GM12892 (cell line): ENCODE measurements at places on chromosomes 1 and 21.

DNA sequence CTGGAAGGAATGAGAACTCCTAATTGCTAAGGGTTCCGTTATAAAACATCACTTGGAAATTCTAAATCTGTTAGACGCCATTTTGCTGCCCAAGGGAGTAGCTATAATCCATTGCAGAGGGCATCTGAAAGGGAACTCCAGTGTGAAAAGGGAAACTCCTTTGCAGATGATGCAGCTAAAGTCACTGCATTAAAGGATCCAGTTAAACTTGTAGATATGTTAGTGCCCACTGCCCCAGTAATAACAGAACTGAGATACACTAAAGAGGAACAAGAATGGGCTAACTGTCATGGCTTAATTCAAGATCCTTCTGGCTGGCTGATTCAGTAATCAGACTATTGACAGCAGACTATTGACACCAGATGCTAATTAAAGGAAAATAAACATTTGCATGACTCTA, 81.8 kb upstream of the KIAA0040 start:
- DNase-seq: no peak

DNA sequence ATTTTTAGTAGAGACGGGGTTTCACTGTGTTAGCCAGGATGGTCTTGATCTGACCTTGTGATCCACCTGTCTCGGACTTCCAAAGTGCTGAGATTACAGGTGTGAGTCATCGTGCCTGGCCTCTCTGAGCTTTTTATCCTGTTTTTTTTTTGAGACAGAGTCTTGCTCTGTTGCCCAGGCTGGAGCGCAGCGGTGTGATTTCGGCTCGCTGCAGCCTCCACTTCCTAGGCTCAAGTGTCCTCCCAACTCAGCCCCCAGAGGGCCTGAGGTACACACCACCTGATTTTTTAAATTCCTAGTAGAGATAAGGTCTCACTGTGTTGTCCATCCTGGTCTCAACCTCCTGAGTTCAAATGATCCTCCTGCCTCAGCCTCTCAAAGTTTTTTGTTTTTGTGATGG, 20.4 kb downstream of the SESN2 start:
- DNase-seq: no peak

DNA sequence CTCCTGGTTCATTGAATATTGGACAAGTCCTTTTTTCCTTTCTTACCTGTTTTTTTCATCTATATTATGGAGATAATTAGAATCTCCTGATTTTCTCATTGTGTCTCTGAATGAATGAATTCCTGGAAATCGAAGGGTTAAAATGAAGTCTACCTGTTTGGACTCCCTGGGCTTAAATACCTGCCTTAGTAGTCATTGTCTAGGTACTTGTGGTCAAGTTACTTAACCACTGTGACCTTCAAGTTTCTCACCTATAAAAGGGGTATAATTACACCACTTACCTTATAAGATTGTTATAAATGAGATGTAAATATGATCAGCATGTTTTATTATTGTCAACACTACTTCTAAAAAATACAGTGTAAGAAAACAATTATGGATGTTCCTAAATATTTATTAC, 9.0 kb upstream of the TBX19 start:
- DNase-seq: no peak

GRCh38 chr1:1858382-1859086, 32.4 kb downstream of the GNB1 start:
- no peak for DNase-seq

DNA sequence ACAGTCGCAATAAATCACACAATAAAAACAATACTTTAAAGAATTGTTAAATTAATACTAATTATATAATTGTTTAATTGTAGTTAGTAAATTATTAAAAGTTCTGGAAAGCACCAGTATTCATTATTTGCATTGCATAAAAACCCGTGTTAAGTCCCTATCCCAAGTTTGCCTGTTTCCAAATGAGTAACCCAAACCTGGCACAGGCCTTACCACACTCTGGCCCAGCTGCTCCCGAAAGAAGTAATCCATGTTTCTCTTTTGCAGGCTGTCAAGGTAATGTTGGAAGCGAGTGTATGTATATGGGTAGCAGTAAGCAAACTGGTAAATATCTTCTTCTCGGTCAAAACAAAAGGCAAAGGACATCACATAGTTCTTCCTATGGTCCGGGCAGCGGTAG, 268.7 kb upstream of the BEND5 start:
- no peak for DNase-seq

- no peak for DNase-seq
These were observed 87.9 kb downstream of the RPS6KC1 start for GRCh38 chr1:213138892-213139291.
